ENCODE measurements at places on chromosomes 7 and 10. TPM values are rescaled to one million over a fixed set of nuclear protein-coding genes. Genes with fewer than 3 reads are reported as not detected.

Gene TMEM273
- total RNA-seq, result not detected

Gene PPA1
- 221 TPM for total RNA-seq

Gene C7orf33
- not detected for total RNA-seq

Gene WNT16
- 0.09 TPM for total RNA-seq

Gene USP6NL
- 3.6 TPM for total RNA-seq

Gene OIT3
- total RNA-seq, result 0.32 TPM

Data from bronchial smooth muscle cell (primary cell).